ENCODE measurements at places on chromosomes 12 and 14. TPM values are rescaled to one million over a fixed set of nuclear protein-coding genes. Genes with fewer than 3 reads are reported as not detected.

The SLC25A29 gene
- 181 TPM for total RNA-seq

DNA sequence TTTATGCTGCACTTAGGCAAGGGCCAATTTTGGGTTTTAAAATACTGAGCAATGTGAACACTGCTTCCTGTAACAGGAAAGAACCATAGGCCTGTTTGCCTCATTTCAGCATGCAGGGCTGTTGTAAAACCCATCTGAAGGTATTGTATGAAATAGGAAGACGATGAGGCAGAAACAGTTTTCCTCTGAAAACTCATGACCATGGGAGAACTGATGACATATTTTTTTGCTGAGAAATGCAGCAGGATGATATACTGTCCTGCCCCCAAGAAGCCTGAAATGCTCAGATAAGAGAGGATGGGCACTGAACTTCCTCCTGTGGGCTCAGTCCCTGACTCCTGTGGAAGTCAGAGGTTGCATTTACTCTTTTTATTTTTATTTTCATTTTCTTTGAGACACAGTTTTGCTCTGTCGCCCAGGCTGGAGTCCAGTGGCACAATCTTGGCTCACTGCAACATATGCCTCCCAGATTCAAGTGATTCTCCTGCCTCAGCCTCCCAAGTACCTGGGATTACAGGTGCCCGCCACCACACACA is 17.4 kb downstream of the PYGL start:
- no peak for DNase-seq
- H3K36me3 ChIP-seq: peaks cover 51% of the 10 kb centered on the region
- no peak overlapping the region for H3K27ac ChIP-seq
- H3K4me1 ChIP-seq: peaks cover 8% of the 10 kb centered on the region

DNA sequence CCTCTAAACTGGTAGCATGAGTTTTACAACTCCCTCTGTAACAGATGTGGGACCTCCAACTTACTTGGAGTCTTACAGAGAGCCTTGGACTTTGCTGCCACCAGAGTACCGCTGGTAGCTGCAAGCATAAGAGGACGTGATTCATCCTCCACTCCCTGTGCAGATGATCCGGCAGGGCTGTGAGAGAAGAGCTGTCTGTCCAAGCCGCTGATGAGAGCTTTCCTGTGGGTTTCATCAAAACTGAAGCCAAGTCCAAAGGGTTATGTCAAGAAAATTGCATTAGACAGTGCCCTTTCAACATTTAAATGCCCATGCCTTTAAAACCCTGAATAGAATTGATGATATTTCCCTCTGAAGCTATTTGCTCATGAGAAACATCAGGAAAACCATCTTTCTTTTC is 85.8 kb downstream of the LLPH start:
- DNase-seq: no peak
- H3K27me3 ChIP-seq: no peaks in the 10 kb centered on the region
- H3K27ac ChIP-seq: no peak overlapping the region
- peaks cover 5% of the 10 kb centered on the region for H3K4me1 ChIP-seq

- no peaks in the 10 kb centered on the region for H3K4me1 ChIP-seq
- H3K27ac ChIP-seq: no peak overlapping the region
- H3K27me3 ChIP-seq: no peaks in the 10 kb centered on the region
- peaks cover 14% of the 10 kb centered on the region for H3K36me3 ChIP-seq
Observed at GRCh38 chr14:104536942-104537612, 42.5 kb upstream of the C14orf180 start.

GRCh38 chr12:1466481-1467154 is 127.8 kb downstream of the FBXL14 start:
- H3K36me3 ChIP-seq: no peaks in the 10 kb centered on the region
- no peak for DNase-seq
- H3K27ac ChIP-seq: no peak overlapping the region
- H3K4me1 ChIP-seq: peaks cover 4% of the 10 kb centered on the region
- H3K4me3 ChIP-seq: no peak overlapping the region
- H3K27me3 ChIP-seq: no peaks in the 10 kb centered on the region
